ENCODE measurements at places on chromosomes 3 and 15.
A peak's percentile ranks its signal among the peaks of the same experiment; 100 is the strongest.

DNA sequence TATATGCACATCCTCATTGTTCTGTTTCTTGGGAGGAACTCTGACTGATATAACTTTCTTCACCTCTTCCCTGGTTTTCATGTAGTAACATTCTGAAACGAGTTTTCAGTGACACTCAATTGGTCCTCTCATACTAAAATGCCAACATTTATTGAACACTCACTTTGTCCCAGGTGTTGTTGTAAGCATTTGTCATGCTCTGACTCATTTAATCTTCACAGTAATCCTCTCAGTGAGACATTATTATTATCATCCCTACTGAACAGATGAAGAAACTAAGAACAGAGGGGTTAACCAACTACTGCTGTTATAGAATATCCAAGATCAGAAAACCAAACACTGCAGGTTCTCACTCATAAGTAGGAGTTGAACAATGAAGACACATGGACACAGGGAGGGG, 94.1 kb upstream of the MRPL3 start:
- no peak overlapping the region for H3K27ac ChIP-seq
- H3K27me3 ChIP-seq = no peaks in the 10 kb centered on the region
- DNase-seq = peak; percentile 11
- no peak overlapping the region for H3K4me3 ChIP-seq
- H3K4me1 ChIP-seq = peaks cover 1% of the 10 kb centered on the region

GRCh38 chr3:80157546-80157945, 389.7 kb upstream of the ROBO1 start:
- H3K4me1 ChIP-seq = no peaks in the 10 kb centered on the region
- DNase-seq = no peak
- H3K27me3 ChIP-seq = no peaks in the 10 kb centered on the region
- no peak overlapping the region for H3K27ac ChIP-seq
- no peak overlapping the region for H3K4me3 ChIP-seq

DNA sequence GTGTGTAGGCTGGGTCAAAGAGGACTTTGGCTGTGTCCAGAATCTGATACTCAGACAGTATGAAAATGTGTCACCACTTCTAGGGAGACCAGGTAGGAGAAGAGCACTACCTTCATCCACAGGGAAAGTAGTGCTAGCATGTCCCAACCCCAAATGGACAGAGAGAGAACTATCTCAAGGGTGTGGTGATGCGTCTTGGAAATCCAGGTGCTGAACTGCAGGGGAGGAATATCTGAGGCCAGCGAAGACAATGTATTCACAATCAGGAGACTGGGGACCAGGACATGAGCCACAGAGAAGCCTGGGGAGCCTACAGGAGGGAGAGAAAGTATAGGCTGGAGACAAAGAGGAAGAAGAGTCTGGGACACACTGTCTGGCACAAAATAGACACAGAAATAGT, 152.0 kb upstream of the WNT5A start:
- H3K27me3 ChIP-seq = peaks cover 50% of the 10 kb centered on the region
- H3K4me3 ChIP-seq = no peak overlapping the region
- DNase-seq = no peak
- no peak overlapping the region for H3K27ac ChIP-seq
- H3K36me3 ChIP-seq = no peaks in the 10 kb centered on the region

DNA sequence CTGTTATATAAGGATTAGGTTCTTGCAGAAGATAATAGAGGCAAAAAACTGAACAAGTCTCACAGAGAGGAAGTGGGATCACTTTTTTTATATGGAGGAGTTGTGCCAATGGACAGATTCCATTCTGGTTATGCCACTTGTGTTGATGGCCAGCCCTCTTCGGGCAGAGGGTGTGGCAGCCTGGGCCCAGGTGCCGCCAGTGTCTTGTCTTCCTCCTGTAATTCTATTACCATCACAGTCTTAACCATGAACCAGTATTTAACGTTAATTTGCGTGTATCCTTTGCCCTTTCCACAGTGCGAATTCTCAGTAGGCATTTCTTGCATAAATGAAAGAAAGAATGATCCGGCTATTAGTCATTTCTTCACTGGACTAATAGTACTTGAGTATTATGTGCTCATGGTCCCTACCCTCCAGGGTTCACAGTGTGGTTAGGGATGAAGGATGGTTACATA, 7.0 kb upstream of the USP4 start:
- H3K27ac ChIP-seq = peak overlapping the region; percentile 73
- DNase-seq = peak; percentile 82
- H3K4me1 ChIP-seq = peaks cover 39% of the 10 kb centered on the region
- no peaks in the 10 kb centered on the region for H3K27me3 ChIP-seq
- H3K4me3 ChIP-seq = peak overlapping the region; percentile 35
- no peaks in the 10 kb centered on the region for H3K36me3 ChIP-seq

DNA sequence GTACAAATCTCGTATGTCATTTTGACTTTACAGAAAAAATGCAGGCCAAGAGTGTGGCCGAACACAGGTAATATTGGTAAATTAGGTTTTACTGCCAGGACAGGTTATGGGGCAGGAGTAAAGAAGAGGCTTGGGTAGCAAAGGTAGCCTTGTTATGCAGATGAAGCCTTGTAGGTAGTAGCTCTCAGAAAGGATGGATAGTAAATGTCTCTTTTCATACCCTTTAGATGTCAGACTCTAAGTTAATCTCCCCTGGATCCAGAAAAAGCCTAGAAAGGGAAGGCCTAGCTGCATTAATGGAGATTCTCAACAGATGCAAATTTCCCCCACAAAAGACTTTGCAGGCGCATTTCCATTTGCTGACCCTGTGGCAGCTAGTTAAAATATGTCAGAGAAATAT, 1445.1 kb upstream of the CADM2 start:
- H3K4me3 ChIP-seq = no peak overlapping the region
- no peaks in the 10 kb centered on the region for H3K4me1 ChIP-seq
- H3K27me3 ChIP-seq = no peaks in the 10 kb centered on the region
- DNase-seq = no peak
- no peak overlapping the region for H3K27ac ChIP-seq

DNA sequence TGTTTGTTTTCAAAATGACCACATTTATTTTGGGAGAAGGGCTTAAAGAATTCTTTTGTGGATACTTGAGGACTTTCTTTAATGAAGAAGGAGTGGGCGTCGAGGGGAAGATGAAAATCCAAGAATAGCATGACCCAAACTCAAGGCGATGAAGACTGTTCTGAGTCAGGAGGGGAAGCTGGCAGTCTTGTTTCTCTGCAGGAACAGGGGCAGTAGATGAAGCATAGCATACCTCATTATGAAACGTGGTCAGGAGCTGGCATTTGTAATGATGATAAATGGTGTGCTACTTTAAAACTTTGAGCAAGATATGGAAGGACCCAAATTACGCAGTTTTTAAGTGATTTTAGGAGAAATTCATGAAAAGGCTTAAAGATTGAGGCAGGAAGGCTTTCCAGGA, 549.0 kb downstream of the IGSF11 start:
- H3K4me1 ChIP-seq = no peaks in the 10 kb centered on the region
- H3K27me3 ChIP-seq = no peaks in the 10 kb centered on the region
- DNase-seq = no peak

DNA sequence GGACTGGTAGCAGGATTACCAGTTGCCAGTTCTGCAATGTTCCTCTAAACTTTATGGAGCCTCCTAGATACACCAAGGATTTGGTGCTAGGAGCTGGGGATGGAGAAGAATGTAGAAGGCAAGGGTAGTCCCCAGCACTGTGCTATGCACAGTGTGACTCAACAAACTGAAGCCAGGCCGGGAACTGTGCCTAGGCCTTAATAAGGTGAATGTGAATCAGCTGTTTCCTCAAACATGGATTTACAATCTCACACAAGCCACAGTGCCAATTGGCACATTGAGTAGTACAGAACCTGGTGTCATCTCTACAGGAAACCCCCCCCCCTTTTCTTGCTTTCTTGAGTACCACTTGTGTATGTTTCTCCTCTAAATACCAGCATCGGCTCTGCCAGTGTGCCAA, 32.5 kb downstream of the MRPS25 start:
- peaks cover 26% of the 10 kb centered on the region for H3K36me3 ChIP-seq
- H3K27ac ChIP-seq = no peak overlapping the region
- H3K27me3 ChIP-seq = no peaks in the 10 kb centered on the region
- no peaks in the 10 kb centered on the region for H3K4me1 ChIP-seq

DNA sequence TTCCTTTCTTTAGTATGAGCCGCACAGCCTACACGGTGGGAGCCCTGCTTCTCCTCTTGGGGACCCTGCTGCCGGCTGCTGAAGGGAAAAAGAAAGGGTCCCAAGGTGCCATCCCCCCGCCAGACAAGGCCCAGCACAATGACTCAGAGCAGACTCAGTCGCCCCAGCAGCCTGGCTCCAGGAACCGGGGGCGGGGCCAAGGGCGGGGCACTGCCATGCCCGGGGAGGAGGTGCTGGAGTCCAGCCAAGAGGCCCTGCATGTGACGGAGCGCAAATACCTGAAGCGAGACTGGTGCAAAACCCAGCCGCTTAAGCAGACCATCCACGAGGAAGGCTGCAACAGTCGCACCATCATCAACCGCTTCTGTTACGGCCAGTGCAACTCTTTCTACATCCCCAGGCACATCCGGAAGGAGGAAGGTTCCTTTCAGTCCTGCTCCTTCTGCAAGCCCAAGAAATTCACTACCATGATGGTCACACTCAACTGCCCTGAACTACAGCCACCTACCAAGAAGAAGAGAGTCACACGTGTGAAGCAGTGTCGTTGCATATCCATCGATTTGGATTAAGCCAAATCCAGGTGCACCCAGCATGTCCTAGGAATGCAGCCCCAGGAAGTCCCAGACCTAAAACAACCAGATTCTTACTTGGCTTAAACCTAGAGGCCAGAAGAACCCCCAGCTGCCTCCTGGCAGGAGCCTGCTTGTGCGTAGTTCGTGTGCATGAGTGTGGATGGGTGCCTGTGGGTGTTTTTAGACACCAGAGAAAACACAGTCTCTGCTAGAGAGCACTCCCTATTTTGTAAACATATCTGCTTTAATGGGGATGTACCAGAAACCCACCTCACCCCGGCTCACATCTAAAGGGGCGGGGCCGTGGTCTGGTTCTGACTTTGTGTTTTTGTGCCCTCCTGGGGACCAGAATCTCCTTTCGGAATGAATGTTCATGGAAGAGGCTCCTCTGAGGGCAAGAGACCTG, 13.2 kb downstream of the GREM1 start:
- H3K4me3 ChIP-seq = no peak overlapping the region
- H3K36me3 ChIP-seq = peaks cover 90% of the 10 kb centered on the region
- H3K4me1 ChIP-seq = peaks cover 21% of the 10 kb centered on the region
- peak; percentile 55 for DNase-seq

Measured in GM23248 (cell line).